HCEC 1CT (cell line): ENCODE measurements at places on chromosomes 7 and 10.

- no peak for DNase-seq
These were observed 24.9 kb upstream of the PALS2 start for GRCh38 chr7:24548390-24548789.

- DNase-seq: no peak
These were observed 16.8 kb upstream of the FAM133B start for GRCh38 chr7:92606985-92607384.

- no peak for DNase-seq
These were observed 81.9 kb downstream of the RGS10 start for GRCh38 chr10:119460369-119461195.

- peak; percentile 86 for DNase-seq
These were observed 118.9 kb upstream of the NRP1 start for GRCh38 chr10:33453081-33454025.

DNA sequence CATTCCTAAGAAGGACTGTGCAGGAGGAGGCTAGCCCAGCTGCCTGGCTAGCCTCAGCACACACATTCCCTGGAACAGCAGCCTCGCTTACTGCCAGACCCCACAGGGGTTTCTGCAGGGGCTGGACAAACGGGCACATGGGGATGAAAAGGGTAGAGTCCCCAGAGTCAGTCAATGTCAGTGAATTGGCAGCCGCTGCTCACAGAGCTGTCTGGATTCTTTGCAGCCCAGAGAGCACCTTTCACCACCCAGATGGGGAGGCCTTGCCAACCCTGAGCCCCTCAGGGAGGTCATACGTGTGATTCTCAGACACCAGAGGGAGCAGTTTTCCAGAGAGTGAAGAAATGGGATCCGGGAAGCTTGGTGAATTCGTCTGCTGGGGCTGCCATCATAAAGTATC, 143.3 kb downstream of the KCNMA1 start:
- peak; percentile 43 for DNase-seq

DNA sequence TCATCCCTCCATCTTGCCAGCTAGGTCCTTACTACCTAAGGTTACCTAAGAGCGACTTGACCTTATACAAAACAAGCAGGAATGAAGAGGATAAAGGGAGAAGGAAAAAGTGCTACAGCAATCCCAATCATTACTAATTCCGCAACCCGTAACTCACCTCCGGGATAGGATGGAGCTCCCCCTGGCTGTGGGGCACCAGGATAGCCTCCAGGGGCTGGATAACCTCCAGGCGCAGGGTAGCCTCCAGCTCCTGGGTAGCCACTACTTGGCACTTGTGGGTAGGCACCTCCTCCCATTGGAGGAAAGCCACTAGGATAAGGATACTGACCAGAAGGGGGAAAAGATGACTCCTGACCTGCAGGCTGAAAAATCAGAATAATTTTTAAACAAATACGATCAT, 15.8 kb downstream of the ANXA7 start:
- no peak for DNase-seq

DNA sequence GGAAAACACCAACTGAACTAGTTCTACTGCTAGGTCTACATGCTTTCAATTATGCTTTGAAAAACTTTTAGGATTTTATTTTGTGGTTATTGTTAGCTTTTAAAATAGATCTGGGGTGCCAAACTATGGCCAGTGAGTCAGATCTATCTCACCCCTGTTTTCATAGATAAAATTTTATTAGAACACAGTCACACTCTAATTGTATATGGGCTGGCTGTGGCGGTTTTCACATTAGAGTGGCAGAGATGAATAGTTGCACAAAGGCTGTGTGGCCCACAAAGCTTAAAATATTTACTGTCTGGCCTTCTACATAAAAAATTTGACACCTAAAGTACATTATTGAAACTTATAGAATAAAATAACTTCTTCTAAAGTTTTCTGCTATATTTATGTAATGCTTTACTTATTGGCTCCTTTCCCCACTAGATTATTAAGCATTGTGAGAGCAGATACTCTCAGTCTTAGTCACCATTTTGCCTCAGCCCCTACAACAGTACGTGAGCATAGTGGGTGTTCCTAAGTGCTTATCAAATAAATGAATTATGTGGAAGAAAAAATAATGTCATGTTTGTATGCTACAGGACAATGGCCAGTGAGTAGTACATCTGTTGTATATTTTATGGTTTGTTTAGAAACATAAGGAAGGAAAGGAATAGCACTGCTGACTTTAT, 5.4 kb upstream of the SUV39H2 start:
- DNase-seq: peak; percentile 82

- no peak for DNase-seq
These were observed 40.2 kb downstream of the EGFR start for GRCh38 chr7:55059021-55059420.

DNA sequence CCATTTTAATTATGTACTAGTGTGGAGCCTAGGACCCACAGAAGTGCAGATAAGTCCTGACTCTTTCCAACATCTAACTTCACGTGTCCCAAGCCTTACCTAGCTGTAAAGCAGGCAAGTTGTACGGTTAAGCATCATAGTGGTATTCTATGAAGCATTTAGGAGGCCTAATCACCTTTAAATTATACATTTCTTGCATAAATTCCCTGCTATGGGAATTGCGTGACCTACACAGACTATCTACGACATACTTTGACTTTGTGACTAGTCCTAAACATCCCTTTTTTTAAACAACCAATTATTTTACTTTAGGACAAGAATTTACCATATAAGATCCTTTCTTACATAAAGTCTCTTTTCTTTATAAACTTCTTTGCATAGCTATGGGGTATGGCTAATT, 37.7 kb upstream of the LRGUK start:
- DNase-seq: no peak

DNA sequence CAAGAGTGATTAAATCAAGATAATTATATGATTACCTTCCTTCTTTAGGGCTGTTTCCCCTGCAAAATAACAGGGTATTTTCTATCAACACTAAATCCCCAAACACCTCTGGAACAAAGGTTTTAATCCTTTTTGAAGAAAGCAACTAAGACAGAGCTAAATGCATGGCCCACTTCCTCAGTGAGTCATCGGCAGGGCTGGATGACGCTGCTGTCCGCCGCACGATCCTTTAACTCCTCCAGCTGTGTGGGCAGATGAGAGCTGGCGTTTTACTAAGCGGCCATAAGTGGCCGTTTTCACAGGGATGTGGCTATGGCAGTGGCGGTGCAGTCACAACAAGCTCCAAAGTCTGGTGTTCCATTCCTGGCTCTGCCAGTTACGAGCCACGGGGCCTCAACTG, 76.0 kb upstream of the C1QL3 start:
- DNase-seq: no peak

- peak; percentile 66 for DNase-seq
These were observed 89.3 kb upstream of the PRKCQ start for GRCh38 chr10:6669269-6669859.

- no peak for DNase-seq
These were observed 10.9 kb downstream of the TARP start for GRCh38 chr7:38262545-38262944.

DNA sequence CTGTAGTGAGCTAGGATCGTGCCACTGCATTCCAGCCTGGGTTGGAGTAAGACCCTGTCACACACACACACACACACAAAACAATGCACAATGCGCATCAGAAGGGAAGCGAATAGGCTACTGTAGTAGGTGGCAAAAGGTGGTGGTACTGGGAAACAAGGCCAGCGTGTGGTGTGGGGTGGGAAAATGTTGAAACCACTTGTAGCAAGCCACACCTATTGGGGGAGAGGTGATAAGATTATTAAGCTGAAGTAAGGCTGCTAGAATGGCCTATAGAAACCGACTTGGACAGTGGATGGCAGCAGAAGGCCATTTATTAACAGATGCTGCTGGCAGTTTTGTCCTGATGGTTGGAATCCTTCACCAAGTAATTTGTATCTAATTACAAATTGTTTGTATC, 7.2 kb upstream of the CHCHD1 start:
- DNase-seq: no peak

GRCh38 chr7:126529833-126530232, 722.9 kb downstream of the GRM8 start:
- no peak for DNase-seq

DNA sequence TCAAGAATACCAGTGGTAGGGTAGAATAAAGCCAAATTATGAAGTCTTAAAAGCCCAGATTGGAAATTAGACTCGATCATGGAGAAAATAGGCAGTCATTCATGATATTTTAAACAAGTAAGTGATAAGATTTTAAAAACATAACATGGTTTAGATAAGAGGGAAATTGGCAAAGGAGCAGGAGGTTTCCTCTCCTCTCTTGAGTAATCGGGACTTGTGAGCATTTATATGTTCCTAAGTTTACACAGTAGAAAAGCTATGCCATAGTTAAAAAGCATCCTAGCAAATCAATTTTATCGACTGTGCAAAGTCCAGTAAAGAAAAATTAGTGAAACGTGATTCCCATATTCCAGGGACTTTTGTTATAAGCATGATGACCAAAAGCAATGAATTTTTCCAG, 313.2 kb downstream of the AHR start:
- no peak for DNase-seq

- no peak for DNase-seq
These were observed 37.1 kb upstream of the GDF10 start for GRCh38 chr10:47262606-47263533.

DNA sequence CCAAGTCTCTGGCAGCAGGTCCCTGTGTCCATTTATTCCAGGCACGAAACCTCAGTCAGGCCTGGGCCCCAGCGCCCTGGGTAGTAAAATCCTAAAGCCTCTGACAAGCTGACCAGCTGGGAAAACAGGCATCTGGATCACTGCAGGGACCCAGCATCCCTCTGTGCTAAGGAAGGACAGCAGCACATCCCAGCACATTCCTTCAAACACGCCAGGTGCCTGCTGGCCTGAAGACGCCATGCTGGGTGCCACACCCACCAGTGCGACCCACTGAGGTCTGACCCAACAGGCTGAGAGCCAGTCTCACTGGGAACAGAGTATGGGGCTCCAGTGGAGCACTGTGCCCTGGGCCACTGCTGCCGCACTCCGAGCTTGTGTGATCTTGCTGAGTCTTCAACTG, 6.4 kb downstream of the DNAJB12 start:
- DNase-seq: no peak
